NCI-H446 treated with DMSO at 0.1 percent for 48 hours (cell line): ENCODE measurements at places on chromosomes 7 and 10.
A peak's percentile ranks its signal among the peaks of the same experiment; 100 is the strongest.

- no peak for DNase-seq
Observed at GRCh38 chr7:2792856-2793487, 51.1 kb downstream of the GNA12 start.

DNA sequence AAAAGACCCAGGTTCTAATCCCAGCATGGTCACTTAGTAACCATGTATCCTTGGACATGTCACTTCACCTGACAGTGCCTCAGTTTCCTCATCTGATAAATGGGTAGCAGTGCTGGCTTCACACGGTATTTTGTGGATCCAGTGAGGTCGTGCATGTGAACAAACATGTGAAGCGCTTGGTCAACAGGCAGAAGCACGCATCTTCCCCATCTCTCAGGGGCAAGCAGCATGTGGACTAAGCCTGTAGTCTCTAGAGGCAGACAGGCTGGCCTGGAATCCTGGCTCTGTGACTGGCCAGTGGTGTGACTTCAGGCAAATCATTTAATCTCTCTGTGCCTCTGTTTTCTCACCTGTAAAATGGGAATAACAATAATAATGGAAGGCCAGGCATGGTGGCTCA, 115.8 kb downstream of the C10orf105 start:
- DNase-seq, result no peak

- no peak for DNase-seq
Observed at GRCh38 chr7:140269004-140269638, 92.3 kb upstream of the KDM7A start.

DNA sequence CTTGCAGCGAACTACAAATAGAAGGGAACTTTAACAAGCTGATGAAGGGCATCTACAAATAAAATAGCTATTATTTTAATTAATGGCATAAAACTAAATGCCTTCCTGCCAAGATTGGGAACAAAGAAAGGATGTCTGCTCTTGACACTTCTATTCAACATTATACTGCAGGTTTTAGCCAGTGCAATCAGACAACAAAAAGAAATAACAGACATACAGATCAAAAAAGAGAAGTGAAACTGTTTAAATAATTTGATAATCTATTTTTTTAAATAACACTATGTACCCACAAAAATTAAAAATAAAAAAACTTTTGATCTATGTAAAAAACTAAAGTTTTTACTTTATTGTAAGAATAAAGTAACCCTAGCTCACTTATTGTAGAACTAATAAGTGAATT, 22.4 kb upstream of the TLL2 start:
- DNase-seq, result no peak

DNA sequence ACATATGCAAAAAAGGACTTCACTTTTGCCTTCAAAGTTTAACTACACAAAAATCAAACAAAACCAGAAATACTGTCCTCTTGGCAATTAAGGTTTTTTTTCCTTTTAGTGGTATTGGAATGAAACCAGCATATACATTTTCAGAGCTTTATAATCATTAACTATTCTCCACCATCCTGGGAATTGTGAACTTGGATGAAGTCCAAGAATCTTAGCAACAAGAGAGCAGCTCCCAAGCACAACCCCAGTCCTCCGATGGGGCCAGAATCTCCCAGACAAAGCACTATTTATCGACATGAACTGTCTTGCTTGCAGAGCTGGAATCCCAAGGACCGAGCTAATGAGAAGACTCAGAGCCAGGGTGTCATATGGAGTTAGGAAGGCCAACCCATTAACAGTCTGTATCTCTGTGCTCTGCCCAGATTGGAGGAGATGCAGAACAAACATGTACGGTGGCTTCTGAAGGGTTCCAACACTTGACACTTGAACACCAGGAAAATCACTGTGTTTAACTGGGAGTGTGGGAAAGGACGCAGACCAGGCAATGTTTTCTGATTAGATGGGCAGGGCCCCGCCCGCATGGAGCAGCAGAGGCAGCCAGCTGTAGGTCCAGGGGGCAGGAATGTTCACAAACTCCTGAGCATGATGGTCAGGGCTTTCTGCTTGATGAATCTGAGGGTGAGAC, 35.5 kb downstream of the PPP1R3C start:
- peak; percentile 88 for DNase-seq

DNA sequence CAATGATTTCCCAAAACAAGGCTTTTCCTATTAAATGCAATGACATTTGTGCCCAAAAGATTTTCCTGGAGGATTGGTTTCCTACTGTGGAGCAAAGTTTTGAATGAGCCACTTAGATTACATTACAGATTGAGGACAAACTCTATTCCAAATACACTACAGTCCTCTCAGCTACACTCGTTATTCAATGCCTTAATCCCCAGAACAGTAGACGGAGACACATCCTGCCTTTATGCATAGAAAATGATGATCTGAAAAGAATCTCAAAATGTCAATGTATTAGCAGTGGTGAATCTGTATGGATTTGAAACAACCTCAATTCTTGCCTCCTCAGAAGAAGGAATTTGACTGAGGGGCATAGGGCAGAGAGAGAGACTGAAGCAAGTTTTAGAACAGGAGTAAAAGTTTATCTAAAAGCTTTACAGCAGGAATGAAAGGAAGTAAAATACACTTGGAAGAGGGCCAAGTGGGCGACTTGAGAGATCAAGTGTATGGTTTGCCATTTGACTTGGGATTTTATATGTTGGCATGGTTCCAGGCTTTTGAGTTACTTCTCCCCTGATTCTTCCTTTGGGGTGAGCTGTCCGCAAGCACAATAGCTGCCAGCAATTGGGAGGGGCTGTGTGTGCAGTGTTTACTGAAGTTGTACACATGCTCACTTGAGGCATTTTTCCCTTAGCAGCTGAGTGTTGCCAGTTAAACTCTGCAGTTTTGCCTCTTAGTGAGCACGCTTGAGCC, 891.9 kb upstream of the MBL2 start:
- DNase-seq, result no peak

DNA sequence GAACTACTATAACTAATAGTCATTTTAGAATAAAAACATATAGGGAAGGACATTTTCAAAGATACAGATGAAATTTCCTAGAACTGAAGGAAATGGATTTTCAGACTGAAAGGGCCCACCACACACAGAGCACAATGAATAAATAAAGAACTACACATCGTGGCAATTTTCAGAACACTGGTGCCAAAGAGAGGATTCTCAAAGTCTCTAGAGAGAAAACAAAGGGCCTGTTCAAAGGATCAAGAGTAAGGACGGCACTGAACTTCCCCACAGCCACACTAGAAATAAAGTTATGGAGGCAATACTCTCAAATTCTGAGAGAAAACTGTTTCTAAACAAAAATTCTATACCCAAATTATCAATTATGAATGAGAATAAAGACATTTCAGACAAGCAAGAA, 21.9 kb downstream of the NAPEPLD start:
- no peak for DNase-seq
